SJCRH30 (cell line): ENCODE measurements at places on chromosomes 3 and 15.

- DNase-seq: peak; percentile 13
Observed at GRCh38 chr15:89088605-89089315, 504 bp downstream of the ABHD2 start.

GRCh38 chr3:50415061-50415460 lies 55.7 kb upstream of the TMEM115 start:
- no peak for DNase-seq

DNA sequence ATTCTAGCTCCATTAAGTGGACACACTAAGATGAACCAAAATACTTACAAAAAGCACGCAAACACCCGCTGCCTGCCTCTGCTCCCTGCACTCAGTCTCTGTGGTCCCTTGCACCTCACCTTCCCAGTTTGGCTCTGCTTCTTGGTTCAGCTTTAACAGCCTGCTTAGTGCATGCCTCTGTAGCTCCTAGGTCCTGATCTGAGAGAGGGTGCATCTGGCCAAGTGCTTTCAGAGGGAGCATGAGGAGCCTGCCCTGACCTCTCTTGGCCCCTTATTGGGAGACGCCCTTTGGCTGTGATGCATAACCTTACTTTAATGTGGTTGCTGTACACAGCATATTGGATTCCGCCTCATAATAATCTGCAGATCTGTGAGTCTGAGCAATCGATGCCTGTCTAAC lies 21.2 kb upstream of the ATP10A start:
- DNase-seq: no peak

- DNase-seq: no peak
Observed at GRCh38 chr3:66211779-66212178, 9.0 kb upstream of the SLC25A26 start.

DNA sequence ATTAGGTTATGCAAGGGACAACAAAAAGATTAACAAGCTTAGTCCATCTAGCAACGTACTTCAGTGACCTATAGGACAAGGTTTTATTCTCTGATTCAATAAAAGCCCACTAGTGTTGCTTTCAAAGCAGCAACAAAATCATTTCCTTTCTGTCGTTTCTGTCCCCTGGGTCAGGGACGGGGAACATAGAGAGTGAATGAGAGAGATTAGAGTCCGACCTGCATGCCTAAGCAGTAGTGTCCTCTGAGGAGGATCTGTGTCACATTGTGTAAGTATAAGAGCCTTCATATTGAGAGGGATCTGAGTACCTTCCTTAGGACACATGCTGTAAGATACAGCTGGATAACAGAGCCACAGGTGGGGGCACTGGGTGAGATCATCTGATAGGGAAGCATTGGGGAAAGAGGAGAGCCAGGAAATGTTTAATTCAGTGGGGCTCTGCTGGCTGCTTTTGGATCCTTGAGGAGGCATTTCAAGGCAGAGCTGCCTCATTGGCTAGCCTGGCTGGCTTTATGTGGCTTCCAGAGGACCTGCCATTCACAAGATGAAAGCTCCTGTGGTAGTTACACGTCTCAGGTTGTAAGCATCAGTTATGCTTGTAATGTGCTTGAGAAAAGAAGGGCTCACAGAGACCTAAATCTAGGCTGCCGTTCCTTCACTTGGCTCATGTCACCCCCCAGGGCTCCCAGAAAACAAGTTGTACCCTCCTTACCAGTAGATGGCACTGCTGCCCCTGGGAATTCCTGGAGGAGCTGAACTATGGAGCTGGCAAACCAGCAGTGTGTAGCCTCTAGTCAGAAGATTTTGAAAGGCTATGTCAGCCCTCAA lies 2.7 kb downstream of the TMEM108 start:
- peak; percentile 93 for DNase-seq

DNA sequence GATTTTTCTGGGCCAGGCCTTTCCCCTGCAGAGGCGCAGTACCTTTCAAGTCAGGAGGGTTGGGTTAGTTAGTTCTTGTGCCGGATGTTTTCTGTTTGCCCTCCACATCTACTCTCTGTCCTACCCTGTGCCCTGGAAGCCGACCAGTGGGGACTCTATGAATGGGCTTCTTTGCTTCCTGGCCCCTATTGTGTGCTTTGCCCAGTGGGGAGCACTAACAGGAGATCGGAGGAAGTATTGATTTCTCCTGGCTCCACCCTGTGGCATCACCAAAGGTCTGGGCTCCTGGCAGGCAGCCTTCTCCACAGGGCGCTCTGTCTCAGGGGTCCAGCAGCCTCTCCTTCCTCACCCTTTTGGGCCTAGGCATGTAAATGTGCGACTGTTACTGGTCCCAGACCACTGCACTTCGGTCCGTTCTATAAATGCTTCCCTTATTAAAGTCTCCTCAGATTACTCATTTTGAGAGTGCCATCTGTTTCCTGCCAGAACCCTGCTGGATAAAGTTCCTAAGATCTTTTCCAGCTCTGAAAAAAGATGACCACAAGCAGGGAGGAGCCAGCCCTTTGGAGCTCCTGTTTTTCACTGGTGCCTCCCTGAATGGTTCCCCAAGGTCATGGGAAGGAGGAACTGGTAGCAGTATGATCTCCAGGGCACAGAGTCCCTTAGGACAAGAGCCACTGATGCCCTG lies 44.5 kb downstream of the CTDSPL start:
- peak; percentile 51 for DNase-seq

DNA sequence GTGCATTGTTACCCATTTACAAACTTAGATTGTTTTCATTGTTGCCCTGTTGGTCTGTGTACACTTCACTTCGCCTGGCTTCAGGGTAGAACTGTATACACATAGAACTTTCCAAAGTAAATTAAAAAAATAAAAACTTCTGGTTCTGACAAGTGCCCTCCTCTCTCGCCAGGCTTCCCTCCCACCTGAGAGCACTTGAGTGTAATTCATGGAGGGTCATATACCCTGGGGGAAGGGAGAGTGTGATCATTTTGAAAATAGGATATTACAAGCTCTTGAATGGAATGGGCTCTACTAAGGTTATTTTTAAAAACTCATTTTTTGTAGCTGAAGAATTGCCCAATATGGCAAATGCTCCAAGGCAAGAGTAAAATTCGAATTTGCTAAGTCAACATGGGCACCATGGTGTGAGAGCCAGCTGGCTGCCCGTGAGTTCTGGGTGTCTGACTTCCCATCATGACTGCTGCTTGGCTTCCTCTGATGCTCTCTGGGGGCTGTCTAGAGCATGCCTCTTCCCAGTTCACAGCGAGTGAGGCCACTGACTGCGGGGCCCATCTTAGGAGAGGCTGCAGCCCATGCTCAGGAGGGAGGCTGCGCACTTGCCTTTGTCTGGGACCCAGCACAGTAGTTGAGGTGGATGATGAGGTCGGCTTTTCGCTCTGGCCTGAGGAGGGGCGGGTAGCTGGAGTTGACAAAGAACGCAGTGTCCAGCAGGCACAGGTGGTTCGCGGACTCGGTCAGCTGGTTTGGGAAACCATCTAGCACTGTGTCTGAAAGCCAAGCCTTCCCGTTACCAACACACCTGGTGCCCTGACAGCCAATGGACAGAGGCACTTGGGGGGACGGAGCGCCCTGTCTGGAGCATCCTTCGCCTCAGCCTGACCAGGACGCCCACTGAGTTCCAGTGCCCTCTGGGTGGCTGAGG lies 13.1 kb upstream of the EHD4 start:
- DNase-seq: no peak
